ENCODE measurements at places on chromosomes 12 and 14.

- DNase-seq, result no peak
Measured at GRCh38 chr12:41438854-41439541, 250.9 kb downstream of the PDZRN4 start.

- no peak for DNase-seq
Measured at GRCh38 chr14:34368115-34368970, 93.7 kb downstream of the SPTSSA start.

DNA sequence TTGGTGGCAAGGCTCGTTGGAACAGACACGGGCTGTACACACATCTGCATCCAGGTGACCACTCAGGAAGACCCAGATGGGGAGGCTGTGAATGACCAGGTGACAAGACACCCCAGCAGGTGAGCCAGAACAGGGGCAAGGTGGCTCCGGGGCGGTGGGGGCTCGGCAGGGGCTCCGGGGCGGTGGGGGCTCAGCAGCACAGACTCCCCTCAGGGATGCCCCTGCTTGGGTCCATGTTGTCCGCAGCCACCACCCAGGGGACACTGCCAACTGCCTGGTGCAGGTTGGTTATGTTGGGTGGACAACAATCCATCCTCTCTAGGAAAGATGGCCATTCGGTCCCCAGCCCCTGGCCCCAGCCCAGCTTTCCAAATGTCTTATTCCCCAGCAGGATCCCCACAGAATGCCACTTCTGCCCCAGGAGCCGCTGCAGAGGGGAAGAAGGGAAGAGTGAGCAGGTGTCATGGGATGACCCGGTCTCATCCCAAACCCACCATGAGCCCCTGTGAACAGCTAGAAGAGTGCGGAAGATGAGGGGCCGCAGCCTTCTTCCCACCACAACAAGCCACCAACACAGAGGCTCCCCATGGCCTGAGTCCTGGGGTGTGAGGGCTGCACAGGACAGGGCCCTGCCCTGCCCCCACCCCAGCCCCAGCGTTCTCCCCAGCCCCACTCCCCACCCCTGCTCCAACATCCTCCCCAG lies 31.4 kb upstream of the C14orf180 start:
- no peak for DNase-seq

GRCh38 chr12:131159660-131160059 lies 206.0 kb downstream of the ADGRD1 start:
- DNase-seq, result no peak

DNA sequence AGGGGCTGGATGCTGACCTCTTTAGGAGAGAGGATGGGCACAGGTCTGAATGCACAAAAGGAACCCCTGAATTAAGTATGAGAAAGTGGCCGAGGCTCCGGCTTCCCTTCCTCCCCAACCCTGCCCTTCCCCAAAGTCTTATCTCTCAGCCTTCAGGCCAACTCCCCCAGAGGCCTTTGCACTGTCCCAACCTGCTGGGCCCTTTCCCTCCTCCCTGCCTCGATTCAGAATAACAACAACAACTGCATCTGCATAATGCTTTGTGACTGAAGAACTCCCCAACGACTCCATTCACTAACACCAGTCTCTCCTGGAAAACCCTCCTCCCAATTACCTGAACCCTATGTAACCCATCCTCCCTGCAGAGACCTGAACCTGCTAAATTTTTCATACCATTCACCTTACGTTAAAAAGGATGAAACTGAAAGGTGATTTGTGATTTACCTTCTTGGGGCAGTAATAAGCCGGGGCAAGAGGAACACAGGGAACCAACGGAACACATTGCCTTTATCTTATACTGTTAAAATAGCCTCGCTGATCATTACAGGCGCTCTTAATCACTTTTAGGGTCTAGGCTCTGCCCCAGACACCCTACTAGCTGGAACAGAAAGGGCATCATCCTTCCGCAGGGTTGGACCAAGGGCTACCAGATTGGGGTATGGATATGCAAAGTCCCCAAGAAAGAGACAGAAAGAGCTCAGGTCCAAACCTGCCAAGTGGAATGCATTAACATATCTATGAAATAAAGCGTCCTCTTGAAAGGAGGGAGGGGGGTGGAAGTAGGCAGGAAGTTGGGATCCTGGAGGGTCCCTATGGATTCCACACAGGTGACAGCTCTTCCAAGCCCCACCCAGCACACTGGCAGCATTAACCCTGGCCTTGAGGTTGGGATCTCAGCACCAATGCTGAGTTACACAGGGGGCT lies 24.2 kb upstream of the FOXN3 start:
- DNase-seq, result no peak

- peak; percentile 34 for DNase-seq
Measured at GRCh38 chr14:58808828-58809227, 171.1 kb downstream of the DACT1 start.

- no peak for DNase-seq
Measured at GRCh38 chr12:4819654-4820053, 90.1 kb upstream of the KCNA1 start.

DNA sequence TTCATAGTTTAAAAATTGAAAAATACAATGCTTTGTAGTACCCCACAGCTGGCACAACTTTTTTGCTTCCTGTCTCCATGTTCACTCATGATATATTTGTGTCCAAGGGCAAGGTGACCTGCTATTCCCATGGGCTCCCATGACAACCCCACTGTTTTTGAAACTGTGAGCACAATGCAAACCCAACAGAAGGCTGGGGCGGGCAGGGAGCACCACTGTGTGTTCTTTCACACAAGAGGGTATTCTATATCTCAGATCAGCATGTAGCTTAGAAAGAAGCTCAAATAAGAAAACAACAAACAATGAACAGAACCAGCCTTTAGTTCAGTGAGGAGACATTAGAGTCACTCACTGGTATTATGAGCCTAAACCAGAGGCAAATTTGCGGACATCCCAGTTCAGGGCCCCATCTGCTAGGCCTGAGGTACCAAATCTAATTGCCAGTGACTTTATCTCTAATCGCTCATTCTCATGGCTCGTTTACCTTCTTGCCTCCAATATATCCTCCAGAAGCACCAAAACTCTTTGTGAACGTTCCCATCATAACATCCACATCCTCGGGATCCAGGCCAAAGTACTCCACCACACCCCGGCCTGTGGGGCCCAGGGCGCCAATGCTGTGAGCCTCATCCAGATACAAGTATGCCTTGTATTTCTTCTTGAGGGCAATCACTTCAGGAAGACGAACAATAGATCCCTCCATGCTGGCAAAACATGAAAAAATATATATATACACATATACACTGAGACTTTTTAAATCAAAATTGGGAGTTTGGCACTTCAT lies 56.4 kb upstream of the ISM2 start:
- no peak for DNase-seq

- no peak for DNase-seq
Measured at GRCh38 chr12:66549050-66549389, 129.9 kb downstream of the GRIP1 start.

DNA sequence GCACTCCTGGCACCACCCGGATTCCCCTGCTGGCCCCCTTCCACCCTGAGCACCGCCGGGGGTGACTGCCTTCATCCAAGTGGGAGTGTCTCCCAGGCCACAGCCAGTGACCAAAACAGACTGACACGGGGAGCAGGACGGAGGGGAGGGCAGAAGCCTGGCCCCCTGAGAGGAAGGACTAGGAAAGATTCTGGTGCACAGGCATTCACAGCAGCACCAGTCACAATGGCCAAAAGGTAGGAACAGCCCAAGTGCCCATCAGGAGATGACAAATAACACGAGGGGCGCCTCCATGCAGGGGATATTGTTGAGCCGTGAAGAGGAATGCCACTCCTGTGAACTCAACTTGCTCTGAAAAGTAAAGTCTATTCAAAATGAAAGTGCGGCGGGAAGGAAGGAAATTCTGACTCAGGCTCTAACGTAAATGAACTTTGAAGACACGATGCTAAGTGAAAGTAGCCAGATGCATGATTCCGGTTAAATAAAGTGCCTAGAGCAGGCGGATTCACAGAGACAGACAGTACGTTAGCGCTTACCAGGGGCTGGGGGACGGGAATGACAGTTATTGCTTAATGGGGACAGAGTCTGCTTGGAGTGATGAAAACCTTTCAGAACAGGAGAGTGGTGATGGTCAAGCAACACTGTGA lies 146.1 kb upstream of the NCOR2 start:
- no peak for DNase-seq

DNA sequence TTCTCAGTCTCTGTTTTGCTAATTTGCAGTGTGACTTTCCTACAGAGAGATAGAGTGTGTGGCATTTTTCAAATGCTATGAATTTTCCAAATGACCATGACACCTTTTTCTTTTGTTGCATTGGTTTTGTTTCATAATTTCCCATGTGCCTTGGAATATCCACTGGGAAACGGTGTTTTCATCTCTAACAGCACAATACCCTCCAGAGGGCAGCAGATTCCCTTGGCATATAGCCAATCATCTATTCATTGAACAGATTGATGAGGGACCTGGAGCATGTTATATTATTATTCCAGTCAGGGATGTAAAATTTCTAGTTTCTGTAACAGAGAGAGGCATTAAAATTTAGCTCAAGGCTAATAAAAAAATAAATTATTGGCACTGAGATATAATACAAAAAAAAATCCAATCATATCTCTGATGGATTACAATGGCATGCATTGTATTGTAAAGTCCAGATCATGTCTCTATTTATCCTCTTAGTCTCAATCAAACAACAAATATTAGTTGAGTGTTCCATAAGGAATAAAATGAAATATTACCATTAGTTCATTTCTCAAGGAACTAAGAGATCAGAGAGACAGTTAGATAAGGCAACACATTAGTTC lies 29.6 kb upstream of the NTN4 start:
- DNase-seq, result peak; percentile 42

DNA sequence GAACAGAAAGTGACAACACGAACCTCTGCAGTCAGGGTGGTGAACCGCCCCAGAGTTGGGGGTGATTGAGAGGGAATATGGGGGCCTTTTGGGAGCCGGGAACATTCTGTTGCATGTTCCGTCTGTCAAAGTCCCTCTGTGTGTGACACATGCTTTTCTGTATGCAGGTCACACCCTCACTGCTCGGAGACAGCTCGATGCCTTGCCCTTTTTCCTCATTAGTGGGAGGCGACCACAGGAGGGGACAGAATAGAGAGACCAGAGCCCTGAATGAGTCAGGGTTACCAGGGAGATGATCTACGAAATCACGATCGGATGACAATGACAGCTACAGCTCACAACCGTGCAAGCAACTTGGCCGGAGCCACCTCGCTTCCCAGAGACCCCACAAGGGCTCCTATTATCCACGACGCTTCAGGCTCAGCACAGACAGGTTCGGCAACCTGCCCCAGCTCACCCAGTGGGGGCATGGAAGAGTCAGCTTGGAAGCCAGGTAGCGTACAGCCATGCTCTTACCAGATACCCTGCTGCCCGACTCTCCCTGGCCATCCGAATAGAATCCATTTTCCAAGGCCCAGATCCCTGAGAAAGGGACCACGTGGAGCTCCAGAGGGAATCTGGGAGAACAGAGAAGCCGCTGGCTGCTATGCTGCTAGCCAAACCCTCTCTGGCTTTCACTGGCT lies 38.8 kb downstream of the TESC start:
- DNase-seq, result peak; percentile 8

DNA sequence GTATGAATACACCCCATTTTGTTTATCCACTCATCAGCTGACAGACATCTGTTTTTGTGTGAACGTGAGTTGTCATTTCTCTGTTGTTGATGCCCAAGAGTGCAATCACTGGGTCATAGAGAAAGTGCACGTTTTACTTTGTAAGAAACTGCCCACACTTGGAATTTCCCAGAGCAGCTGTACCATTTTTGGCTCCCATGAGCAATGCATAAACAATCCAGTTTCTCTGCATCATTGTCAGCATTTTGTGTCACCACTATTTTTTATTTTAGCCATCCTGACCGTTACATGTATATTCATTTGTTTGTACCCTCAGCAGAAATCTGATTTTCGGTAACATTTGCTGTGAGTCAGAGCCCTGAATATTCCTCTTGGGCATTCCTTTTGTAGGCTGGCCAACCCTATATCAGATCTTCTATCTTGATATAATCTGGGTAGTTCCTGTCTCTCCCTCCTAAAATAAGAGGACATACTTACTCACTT lies 62.7 kb downstream of the RBM19 start:
- DNase-seq, result no peak

- DNase-seq, result no peak
Measured at GRCh38 chr12:11749943-11750690, 100.6 kb downstream of the ETV6 start.

DNA sequence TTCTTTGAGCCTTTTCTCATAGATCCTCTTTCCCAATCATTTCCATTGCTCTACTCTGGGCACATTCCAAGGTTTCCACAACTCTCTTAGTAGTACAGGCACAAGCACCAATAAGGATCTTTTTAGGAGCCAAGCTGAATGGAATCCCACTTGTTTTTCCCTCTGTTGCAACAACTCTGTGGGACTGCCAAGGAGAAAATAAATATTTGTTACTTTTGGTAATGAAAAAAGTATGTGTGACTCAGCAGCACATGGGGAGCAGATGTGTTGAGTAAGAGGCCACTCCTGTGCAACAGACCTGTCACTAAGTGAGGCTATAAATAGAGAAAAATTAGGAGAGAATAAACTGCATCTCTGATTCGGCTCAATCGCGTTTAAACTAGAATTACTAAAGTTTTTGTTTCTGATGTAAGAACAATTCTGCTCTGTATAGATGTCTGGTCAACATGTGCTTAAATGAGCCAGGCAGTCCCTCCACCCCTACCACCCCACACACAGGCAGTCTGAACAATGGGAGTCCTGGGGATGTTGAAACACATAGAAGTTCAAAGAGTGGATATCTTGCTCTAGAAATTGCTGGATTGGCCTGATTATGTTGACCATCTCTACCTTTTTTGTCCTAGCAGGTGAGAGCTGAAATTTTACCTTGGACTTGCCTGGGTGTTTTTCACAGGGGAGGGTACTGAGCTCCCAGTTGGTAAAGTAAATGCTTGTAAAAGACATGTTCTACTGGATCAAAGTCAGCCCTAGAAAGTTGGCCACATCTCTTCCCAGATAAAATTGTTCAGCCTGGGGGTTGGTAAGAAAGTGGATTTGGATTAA lies 244.3 kb upstream of the NOVA1 start:
- no peak for DNase-seq

DNA sequence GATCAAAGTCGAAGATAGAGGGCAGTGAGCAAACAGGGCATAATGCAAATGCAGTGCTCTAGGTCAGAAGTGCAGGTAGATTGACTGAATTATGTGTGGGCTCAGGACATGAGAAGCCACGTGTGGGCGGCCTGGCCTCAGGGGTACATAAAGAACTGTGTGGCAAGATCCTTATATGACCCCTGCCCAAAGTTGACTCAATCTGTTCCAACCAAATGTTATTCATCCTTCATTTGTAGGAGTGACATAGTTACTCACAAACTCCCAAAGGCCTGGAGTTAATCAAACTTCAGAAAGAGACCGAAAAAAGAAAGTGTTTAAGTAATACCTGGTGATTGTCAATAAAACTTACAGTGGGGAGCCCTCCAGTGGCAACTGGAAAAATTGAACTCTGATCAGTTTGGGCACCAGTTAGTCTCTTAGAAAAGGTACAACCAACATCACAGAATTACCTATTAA lies 150.4 kb upstream of the FAR2 start:
- peak; percentile 22 for DNase-seq

GRCh38 chr14:30708157-30708556 lies 86.0 kb downstream of the SCFD1 start:
- no peak for DNase-seq

GRCh38 chr12:129337413-129337812 lies 484.1 kb downstream of the GLT1D1 start:
- no peak for DNase-seq
